Activated naive CD4-positive, alpha-beta T cell treated with anti-CD3 and anti-CD28 coated beads, Interleukin-2, amount 50 U/mL, for 72 hours (primary cell): ENCODE measurements at places on chromosomes 1 and 21.

GRCh38 chr21:41478319-41479177 is 29.4 kb downstream of the TMPRSS2 start:
- DNase-seq, result no peak

DNA sequence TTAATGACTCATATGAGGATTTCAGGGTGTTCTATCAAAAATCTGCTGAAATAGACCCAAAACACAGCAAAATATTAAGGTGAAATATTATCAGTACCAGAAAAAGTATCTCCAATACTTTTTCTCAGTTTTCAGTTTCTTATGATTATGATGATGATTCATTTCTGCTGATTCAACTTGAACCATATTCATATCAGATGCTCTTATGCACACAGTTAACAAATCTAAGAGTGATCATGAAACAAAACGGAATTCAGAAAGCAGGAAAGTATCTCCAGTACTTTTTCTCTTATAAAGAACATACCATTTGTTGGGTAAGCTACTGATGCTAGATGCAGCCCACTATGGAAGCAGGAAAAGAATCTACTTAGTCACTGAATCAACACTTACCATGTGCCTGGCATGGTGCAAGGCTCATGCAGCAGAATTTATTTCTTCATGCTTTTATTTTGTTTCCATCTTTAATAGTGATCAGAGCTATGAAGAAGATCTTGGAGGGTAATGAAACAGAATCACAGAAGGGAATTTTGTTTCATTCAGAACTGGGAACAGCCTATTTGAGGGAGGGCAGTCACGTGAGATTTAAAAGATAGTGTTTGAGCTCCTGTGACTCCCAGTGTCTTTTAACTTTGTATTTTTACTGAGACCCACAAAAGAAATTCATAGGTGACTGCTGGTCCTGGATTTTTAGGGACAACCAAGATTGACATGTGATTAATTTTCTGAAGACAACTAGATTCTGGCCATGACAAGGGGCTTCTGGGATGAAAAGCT is 480.6 kb downstream of the SETD4 start:
- DNase-seq, result no peak

DNA sequence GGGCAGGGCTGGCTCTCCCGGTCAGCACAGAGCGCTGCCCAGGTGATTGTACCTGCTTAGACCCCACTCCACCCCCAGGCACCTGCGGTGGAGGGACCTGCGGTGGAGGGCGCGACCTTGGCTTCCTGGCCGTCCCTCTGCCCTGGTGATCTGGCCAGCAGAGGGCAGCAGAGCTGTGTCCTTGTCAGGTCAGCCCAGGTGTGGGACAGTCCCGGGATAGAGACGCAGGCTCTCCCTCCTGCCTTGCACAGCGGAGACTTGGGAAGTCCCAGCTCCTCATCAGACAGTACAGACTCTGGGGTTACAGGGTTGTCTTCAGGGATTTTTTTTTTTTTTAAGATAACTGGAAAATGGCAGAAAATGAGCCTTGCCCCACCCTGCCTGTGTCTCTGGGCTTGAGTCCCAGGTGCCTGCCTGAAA is 10.0 kb downstream of the SLX9 start:
- DNase-seq, result no peak

DNA sequence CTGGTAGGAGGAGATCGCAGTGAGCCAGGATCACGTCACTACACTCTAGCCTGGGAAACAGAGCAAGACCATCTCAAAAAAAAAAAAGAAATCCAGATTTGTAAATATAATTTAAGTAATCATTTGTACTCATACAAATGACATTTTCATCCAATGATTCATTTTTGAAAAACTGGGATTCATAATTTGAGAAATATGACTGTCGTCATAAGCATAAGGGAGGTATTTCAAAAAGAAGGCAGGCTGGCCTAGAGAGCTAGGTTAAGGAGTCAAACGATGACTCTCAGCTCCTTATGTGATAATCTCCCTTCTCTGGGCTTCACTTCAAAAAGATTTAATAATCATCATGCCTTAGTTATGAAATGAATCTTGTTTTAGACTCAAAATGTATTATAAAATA is 2.3 kb downstream of the GART start:
- DNase-seq, result no peak

DNA sequence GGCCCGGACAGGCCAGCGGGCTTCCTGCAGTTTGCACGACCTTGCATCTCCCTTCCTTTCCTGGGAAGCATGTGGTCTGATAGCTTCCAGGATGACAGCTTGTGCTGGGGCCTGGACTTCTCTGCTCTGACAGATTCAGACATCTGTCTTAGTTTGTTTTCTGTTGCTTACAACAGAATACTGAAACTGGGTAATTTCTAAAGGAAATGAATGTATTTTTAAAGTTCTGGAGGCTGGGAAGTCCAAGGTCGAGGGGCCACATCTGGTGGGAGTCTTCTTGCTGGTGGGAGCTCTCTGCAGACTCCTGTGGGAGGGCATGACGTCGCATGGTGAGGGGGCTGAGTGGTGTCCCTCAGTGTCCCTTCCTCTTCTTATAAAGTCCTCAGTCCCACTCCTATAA is 35.3 kb upstream of the TENT5B start:
- DNase-seq, result no peak
